ENCODE measurements at places on chromosomes 2 and 18. TPM values are rescaled to one million over a fixed set of nuclear protein-coding genes. Genes with fewer than 3 reads are reported as not detected.

The DSC3 gene
- total RNA-seq = 0.26 TPM

The TSPYL6 gene
- under 0.01 TPM for total RNA-seq

The SERPINB3 gene
- total RNA-seq = not detected

The COLEC11 gene
- not detected for total RNA-seq

The DCDC2C gene
- total RNA-seq = not detected

The CFAP65 gene
- total RNA-seq = 0.22 TPM

The KCNG2 gene
- total RNA-seq = not detected

The SERPINB11 gene
- total RNA-seq = not detected

The ZRANB3 gene
- 12.0 TPM for total RNA-seq

The GEN1 gene
- 20.1 TPM for total RNA-seq

The MLPH gene
- 0.65 TPM for total RNA-seq

The ACKR3 gene
- 44.4 TPM for total RNA-seq

The AQP12B gene
- not detected for total RNA-seq

The SCN2A gene
- total RNA-seq = 1.0 TPM

The ZNF385B gene
- 13.5 TPM for total RNA-seq

The RAB6C gene
- total RNA-seq = not detected

The RESP18 gene
- not detected for total RNA-seq

The MC4R gene
- not detected for total RNA-seq

All from articular chondrocyte of knee joint (primary cell).